NK-92 treated with Interleukin-12 subunit alpha and Interleukin-12 subunit beta, amount 100 ng/mL, for 24 hours (cell line): ENCODE measurements at places on chromosomes 3 and 15.

DNA sequence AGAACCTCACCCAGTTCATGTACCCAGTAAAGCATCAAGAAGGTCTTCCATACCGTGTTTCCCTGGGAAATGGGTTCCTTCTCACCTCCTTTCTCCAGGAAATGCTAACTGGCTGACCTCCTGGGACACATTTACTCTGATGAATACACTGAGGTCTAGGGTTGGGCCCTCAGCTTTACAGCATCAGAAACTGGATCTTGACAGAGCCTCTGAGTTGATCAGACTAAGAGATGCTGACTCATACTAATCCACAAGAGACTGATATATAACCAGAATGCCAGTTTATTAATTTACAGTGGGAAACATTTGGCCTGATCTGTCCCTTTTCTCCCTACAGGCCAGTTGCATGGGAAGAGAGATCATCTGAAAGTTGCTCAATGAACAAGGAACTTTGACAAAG, 55.8 kb downstream of the GTF2E1 start:
- no peak for DNase-seq

GRCh38 chr3:119357190-119357589, 63.0 kb downstream of the ARHGAP31 start:
- DNase-seq: no peak

- no peak for DNase-seq
These were observed 29.8 kb downstream of the PLA1A start for GRCh38 chr3:119627461-119627860.

DNA sequence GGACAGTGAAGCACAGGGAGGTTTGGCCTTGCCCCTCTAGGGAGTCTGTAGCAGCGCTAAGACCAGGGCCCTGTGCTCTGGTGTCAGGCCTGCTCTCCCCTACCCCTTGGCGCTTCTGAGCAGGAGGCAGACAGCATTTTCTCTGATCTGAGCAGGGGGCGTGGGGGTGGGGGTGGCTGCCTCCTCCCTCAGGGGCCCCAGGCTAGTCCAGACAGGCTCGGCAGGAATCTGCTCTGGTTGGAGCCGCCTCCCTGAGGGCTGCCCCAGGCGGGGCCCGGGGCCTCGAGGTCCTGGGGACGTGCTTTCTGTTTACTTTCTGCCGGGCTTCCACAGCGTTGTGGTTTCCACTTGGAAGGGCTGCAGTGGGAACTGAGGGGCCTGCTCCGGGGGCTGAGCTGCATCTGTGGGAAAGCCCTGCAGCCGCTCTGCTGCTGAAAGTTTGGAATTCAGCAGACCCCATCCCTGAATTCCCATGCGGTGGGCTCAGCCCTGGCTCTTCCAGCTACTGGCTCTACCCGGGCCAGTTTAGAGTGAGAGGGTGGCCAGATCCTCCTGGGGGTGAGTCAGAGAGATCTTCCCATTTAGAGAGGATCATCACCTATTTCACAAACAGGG, 105.4 kb downstream of the LINGO1 start:
- no peak for DNase-seq

DNA sequence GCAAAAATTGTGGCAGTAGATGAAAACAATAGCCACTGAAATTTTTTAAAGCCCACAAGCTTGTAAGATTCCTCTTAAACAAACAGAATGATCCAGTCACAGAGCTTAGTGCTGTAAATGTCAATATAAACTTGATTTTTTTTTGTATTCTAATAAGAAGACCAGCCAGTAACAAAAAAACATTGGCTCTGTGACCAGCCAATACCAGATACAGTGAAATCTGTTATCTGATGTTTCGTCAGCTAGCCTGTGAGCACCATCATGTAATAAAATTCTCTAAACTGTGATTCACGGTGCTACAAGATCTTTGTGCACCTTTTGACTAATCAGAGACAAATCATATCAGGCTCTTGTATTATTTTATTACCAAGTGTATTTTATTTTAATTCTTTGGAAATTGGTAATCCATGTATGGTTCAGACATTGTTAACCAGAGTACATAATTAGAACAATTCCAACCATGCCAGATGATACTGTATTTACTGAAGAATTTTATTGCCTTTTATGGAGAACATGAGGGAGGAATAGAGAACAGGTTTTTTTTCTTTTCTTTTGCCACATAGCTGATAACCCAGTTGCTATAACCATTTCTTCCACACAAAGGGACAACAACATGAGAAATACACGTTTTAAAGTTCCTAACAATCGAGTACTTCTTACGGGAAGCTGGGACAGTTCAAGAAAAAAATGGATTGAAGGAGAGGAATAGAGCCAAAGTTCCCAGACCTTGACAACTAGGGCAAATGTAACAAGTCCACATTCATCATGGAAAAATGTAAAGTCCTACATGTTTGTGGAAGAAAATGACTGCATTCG, 71.9 kb downstream of the FILIP1L start:
- no peak for DNase-seq

DNA sequence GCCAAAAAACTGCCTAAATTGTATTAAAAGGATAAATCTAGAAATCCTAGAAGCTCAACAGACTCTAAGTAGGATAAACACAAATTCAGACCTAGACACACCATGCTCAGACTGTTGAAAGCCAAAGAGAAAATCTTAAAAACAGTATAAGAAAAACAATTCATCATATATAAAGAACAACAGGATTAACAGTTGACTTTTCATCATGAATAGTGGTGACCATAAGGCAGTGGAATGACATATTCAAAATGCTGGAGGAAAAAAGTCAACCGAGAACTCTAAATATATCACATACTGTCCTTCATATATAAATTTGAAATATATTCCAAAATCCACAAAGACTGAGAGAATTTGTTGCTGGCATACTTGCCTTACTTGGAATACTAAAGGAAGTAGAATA, 77.3 kb downstream of the CEP152 start:
- no peak for DNase-seq

- DNase-seq: no peak
These were observed 205.6 kb downstream of the VGLL3 start for GRCh38 chr3:86785386-86785785.

DNA sequence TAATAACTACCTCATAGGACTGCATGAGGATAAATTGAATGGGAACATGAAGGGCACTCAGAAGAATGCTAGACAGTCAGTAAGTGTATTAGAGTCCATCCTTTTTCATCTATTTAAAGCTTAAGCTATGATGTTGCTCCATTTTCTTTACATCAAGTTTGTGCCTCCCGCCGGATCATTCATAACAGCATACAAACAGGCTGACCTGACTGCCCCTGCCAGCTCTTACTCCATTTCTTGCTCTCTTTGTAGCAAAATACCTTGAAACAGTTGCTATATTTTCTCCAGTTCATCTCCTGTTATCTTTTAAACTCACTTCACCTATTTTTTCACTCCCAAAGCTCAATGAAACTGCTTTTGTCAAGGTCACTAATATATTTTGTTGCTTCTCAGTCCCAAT, 315.6 kb upstream of the ALCAM start:
- no peak for DNase-seq

DNA sequence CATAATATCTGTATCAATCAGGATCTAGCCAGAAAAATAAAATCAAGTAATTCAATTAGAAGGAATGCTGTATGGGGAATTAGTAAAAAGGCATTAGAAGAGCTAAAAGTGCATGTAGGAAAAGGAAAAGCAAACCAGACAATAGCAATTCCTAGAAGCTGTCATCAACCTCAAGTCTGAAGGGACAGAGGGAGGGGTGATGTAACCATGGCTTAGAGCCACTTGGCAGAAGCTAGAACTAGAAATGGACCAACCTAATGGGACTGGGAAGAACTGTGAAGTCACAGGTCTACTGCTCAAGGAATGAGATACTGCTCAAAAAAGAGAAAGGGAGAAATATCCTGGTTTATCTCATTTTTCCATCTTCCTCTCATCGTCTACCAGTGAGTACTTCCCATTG, 590.7 kb upstream of the SGO1 start:
- DNase-seq: no peak

GRCh38 chr15:45653702-45654424, 19.0 kb downstream of the SQOR start:
- no peak for DNase-seq

DNA sequence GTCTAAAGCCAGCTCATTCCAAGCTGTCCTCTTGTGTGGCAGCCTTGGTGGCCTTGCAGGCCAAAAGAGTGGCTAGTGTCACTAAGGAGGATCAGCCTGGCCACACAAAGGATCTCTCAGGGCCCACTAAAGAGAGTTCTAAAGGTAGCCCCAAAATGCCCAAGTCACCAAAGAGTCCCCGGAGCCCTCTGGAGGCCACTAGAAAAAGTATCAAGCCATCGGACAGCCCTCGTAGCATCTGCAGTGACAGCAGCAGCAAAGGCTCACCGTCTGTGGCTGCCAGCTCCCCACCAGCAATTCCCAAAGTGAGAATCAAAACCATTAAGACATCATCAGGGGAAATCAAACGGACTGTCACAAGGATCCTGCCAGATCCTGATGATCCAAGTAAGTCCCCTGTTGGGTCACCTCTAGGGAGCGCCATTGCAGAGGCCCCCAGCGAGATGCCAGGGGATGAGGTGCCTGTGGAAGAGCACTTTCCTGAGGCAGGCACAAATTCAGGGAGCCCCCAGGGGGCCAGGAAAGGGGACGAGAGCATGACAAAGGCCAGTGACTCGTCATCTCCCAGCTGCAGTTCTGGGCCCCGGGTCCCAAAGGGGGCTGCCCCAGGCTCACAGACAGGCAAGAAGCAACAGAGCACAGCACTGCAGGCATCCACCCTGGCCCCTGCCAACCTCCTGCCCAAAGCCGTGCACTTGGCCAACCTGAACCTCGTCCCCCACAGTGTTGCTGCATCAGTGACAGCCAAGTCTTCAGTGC, 33.5 kb upstream of the ALPK3 start:
- DNase-seq: no peak

GRCh38 chr15:74451861-74452835, 8.8 kb downstream of the UBL7 start:
- DNase-seq: no peak

DNA sequence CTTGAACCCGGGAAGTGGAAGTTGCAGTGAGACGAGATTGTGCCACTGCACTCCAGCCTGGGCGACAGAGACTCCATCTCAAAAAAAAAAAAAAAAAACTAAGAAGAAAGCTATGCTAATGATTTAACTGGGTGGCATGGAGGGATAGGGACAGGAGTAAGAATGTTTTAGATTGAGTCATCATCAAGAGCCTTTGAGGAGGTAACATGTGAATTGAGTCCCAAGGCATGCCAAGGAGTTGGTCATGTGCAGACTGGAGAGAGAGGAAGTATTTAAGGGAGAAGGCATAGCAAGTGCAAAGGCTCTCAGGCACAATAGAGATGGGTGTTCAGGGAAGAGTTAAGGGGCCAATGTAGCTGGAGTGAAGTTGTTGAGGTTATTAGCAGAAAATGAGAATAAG, 9.1 kb downstream of the BNC1 start:
- no peak for DNase-seq

- DNase-seq: no peak
These were observed 48.8 kb upstream of the PRTG start for GRCh38 chr15:55791551-55792400.

GRCh38 chr15:39487458-39487735, 93.5 kb upstream of the THBS1 start:
- no peak for DNase-seq

GRCh38 chr3:80261082-80261481, 493.3 kb upstream of the ROBO1 start:
- DNase-seq: no peak

DNA sequence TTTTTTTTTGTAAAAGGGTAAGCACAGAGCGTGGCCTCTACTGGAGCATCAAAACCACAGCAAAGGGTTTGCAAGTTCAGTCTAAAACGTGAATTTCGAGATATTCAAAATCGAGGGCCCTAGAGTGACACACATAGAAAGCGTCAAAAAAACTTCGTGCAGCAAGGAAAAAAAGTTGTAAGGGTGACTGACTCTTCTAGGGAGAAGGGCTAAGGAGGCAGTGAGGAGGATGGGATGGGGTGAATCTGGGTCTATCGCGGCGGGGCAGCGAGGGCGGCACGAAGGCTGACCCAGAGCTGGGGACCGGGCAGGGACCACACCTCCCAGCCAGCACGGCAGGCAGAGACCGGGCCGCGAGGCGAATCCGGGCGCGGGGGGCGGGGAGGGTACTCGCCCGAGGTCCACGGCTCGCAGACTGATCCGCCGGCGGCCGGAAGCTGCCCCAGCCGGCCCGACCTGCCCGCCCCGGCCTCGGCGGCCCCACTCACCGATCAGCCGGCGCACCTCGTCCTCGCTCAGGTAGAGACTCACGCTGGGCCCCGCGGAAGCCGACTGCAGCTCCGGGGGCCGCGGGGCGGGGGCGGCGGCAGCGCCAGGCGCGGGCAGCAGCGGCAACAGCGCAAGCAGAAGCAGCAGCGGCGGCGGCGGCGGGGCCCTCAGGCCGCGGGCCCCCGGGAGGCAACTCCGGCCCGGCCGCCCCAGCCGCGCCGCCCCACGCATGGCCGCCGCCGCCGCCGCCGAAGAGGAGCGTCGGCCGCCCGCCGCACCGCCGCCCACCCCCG, 533 bp downstream of the RYK start:
- DNase-seq: no peak

DNA sequence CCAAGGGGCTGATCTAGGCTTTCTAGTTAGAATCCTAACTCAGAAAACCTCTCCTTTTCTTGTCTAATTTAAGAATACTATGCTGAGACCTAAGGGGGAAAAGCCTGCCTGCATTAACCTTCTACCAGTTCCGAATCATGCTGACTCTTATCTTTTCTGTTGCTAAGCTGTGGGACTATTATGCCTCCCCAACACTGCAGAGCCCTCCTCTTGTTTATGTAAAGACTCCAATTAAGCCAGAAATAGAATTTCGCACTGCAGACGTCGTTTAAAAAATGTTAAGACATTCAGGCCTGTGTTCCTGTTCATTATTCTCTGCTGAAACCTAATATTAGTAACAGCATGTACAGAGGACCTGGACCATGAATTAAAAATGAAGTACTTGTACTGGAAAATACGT, 310.6 kb upstream of the ATP11B start:
- no peak for DNase-seq

DNA sequence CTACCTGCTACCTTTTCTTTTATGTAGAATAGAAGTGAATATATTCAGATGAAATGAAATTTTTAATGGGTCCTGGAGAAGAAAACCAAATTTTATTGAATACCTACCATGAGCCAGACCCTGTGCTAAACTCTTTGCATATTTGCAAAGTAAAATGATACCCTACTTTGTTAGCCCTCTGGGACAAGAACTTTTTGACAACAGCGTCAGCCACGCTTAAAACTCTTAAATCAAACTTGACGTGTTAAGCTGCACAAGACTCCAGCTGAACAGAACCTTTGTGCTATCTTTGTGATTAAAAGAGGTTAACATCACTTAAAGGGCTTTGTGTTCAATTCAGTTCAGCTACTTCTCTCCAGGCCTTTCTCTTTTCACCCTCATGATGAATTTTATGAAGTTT, 316.5 kb downstream of the MEX3B start:
- no peak for DNase-seq

DNA sequence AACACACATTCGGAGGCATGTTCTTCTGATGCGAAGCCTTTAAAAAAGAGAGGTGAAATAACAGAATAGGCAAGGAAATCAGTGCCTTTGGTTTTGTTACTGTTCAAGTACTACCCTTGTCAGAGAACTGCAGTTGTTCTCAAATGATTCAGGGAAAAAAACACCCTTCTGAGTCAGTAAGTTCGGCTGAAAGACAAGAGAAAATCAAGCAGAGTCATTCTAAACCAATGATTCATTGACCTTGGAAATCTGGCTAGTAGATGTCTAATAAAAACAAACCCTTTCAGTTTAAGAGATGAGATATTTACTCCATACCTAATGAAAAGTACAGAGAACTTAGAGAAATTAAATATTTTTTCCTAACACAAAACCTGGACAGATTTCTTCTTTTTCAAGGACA, 72.7 kb upstream of the ABI3BP start:
- DNase-seq: no peak
